ENCODE measurements at places on chromosomes 5 and 9.

DNA sequence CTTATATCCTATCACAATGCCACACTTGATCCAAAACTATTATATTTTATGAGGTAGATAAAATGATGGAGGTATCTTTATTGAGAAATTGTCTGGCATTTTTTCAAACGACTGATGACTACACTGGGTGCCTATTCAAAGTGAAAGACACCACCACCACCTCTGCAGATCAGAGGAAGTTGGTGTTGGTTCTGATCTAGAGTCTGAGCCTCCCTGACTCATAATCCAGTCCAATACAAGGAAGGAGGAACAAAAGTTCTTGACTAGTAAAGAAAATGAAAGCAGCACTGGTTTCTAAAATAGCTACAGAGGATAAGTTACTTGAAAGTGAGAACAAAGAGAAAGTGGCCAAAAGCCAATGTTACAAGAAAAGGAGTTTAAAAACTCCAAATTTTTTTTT is 139.9 kb downstream of the RFX3 start:
- no peak for DNase-seq

GRCh38 chr5:167816354-167816753 is 475.1 kb upstream of the WWC1 start:
- no peak for DNase-seq

GRCh38 chr5:97544240-97544639 is 361.2 kb upstream of the RIOK2 start:
- DNase-seq, result no peak

DNA sequence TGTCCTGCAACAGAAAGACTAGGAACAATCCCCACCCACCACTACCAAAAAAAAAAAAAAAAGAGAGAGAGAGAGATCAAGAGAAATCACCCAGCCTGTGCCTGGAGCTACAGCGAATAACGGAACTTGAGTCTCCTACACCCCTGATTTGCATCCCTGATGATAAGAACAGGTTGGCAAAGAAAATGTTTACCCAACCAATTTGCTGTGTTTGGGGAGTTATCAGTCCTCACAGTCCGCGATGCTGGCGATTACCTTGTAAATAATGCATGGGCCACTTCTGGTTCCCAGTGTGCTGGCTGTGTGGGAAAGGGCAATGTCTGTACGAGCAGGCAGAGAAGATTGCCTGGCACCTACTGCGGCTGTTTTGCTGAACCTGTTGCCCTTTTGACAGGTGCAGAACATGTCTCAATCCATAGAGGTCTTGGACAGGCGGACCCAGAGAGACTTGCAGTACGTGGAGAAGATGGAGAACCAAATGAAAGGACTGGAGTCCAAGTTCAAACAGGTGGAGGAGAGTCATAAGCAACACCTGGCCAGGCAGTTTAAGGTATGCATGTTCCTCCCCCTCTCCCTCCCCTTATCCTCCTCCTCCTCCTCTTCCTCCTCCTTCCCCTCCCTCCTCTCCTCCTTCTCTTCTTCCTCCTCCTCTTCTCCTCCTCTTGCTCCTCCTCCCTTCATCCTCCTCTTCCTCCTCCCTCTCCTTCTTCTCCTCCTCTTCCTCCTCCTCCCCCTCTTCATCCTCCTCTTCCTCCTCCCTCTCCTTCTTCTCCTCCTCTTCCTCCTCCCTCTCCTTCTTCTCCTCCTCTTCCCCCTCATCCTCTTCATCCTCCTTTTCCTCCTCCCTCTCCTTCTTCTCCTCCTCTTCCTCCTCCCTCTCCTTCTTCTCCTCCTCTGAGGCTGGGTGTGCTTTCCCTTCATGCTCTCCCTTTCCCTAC is 8.3 kb downstream of the OLFM1 start:
- DNase-seq, result no peak

- DNase-seq, result no peak
These were observed 2.8 kb downstream of the CKS2 start for GRCh38 chr9:89313842-89314241.

DNA sequence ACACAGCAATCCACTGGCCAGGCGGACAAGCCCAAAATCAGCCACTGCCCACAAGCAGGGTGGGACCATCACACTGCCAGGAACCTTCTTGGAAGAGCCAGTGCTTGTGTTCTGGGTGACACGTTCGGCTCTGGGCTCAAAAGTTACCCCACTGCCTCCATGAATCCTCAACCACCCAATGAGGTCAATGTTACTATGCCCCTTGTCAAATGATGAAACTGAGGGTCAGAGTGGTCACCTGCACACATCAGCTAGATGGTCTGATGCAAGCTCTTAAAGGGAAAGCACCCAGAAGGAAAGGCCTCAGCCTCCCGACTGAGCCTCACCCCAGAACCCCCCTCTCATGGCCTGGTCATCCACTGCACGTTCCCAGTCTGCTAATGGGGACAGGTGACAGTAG is 114.8 kb downstream of the VAV2 start:
- no peak for DNase-seq

GRCh38 chr5:135359374-135360165 is 39.5 kb downstream of the MACROH2A1 start:
- peak; percentile 17 for DNase-seq

DNA sequence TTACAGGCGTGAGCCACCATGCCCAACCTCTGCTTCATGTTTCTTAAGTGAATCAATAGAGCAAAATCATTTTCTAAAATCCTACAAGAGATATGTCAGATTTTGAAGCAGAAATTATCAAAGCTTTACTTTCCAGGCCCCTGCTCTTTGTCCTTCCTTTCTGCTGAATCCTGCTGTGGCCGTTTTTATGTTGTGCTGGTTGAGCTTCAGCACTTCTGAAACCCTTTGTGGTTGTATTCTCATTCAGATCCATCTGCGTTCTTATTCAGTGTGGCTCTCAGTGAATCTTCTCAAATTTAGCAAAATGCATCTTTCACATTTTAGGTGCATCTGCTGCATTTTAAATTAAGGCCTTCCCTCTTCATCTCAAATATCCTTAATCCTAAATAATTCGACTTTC is 26.0 kb downstream of the JMY start:
- DNase-seq, result no peak

DNA sequence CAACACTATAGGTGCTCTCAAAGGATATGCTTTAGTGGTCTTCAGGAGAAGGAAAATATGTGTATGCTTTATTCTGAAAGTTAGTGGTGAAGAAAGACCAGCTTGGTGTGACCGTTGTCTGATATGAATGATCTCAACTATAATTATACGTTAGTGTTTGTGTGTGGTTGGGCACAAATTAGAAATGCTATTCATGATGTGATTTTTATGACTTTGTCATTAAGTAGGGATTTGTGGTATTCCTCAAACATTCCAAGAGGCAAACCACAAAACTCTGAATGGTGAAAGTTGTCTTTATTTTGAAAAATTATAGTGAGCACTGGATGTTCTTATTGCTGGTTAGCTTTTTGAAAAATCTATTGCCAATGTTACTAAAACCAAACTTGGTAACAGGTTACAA is 6.2 kb upstream of the F2R start:
- DNase-seq, result no peak

DNA sequence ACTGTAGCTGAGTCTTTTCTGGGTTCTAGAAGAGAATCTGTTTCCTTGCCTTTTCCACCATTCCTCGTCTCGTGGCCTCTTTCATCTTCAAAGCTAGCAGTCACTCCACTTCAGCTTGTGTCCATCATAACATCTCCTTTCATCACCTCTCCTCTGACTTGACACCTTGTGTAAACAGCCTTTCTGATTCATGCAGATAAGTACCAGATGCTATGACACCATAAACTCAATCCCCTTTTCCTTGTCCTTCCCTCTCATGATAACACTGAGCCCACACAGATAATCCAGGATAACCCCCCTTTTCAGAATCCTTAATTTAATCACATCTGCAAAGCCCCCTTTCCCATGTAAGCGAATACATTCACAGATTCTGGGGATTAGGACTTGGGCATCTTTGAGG is 95.5 kb downstream of the SNX24 start:
- no peak for DNase-seq

DNA sequence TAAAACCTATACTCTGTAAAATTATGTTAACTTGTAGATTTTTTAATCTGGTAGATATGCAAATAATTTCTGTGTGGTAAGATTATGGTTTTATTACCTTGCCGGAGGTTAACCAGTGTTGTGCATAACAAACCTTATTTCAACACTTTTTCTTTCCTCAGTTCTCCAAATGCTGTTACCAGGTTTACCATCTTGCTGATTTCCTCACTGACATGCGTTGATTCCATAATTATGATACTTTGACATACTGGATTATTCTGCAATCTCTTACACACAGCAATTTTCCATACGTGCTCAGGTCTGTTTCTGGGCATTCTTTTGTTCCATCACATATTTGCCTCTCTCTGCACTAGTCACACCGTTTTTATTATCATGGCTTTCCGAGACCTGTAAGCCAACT is 77.6 kb downstream of the TTC39B start:
- DNase-seq, result no peak

GRCh38 chr5:178304016-178304415 is 71.4 kb upstream of the PHYKPL start:
- DNase-seq, result no peak

GRCh38 chr9:25935188-25935587 is 256.9 kb upstream of the TUSC1 start:
- DNase-seq, result no peak

- no peak for DNase-seq
These were observed 26.2 kb downstream of the TRIM32 start for GRCh38 chr9:116713271-116713670.

DNA sequence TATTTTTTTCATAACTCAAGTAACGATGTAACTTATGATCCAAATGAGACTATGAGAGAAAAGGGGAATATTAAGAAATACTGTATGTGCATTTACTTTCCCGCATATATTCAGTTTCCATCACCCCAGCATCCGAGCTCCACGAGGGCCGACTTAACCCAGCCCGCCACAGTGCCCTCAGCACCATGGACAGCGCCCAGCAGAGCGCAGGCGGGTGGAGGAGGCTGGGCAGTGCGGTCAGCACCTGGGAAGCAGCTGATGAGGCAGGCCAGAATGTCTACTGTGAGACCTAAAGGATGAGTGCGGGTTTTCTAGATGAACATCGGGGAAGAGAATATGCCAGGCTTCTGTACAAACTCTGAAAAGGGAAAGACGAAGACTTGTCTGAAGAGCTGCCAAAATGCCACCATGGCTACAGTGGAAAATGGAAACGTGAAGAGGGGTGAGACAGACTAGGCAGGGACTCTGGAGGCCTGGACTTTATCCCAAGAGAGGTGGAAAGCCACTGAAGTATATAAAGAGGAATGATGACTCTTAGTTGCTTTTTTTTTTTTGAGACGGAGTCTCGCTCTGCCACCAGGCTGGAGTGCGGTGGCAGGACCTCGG is 34.5 kb upstream of the MED27 start:
- DNase-seq, result peak; percentile 75

- DNase-seq, result no peak
These were observed 19.8 kb downstream of the SLC6A18 start for GRCh38 chr5:1244976-1245375.

DNA sequence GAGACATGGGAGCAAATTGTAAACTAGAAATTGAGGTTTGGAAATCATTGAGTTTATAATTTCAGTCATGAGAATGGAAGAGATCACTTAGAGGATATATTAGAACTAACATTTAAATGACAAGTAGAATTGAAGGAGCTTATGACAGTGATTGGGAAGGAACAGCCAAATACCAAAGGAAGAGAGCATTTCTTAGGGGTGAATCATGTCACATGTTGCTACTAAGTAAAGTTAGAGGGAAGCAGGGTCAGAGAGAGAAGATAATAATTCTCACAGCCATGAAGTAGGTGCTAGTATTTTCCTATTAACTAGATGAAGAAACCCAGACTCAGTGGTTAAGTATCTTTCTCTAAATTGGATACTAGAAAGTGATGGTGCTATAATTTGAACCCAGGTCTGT is 59.3 kb downstream of the COMMD10 start:
- DNase-seq, result no peak

DNA sequence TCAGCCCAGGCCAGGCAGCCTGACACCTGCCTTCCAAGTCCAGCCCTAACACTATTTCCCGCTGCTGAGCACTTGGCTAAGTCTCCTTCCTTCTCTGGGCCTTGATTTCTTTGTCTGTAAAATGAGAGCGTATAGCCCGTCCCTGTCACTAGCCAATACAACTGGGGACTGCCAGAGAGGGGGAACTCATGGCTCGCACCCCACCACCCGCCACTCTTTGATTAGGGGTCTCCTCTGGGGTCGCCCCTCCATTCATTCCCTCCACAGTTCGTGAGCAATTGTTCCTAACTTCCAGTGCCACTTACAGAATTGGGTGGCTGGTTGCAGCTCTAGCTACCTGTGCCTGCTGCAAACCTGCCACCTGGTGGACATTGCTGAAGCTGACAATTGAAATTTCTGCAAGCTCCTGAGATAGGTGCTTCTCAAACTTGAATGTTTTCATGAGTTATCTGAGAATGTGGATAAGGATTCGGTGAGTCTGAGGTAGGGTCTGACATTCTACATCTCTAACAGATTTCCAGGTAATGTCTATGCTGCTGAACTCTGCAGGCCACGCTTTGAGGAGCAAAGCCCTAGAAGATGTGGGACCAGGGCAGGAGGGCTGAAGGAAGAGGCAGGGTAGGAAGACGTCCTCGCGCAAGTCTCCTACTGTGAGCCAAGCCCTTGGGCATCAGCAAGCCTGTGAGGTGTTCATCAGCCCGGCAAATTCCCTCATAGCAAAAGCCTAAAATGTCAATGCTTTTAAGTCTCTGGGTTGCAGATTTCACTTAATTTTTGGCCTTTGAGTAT is 13.3 kb upstream of the RECK start:
- peak; percentile 74 for DNase-seq

DNA sequence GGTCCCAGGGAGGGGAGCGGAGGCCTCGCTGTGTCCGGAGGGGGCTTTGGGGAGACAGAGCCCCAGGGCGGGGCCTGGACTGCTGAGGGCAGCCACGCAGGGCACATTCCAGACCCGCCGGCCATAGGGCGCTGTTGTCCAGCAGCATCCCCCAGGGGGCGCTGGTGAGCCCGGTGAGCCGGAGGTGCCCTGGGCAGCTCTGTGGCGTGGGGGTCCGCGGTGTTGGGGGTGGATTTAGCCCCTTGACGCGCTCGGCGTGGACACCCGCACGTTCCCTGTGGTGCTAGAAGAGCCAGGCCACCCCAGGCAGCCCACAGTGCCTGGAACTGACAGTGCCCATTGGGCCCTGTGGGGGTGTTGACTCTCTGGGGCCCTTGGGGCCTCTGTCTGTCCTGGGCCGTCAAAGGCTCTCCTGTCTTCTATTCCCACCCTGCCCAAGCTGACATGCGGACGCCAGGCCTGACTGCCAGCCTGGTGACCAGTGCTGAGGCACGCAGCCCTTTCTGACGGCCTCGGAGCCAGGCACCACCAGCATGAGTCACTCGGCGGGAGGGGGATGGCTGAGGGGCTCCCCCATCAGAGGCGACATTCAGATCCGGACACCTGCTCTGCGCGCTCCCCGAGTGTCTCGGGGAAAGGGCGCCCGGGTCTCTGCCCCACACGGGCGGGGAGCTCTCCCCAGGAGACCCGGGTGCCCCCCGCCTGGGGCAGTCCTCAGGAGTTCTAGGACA is 23.9 kb downstream of the TPPP start:
- no peak for DNase-seq

DNA sequence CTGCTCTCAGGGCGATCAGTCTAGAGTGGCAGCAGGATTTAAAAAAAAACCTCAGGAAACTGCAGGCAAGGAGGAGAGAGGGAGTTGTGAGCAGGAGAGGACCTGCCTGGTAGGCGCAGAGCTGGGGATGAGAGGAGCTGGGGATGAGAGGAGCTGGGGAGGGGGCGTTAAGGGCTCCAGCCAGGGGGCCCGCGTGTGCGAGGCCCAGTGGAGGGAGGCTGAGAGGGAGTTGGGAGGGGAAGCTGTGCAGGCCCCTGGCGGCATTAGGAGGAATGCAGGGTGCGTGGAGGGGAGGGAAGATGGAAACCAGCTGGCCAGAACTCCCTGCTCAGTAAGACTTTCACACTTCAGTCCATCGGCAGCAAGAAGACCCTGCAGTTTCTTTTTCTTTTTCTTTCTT is 45.2 kb upstream of the HMCN2 start:
- DNase-seq, result no peak

Measured in left forelimb (tissue), 1 donor.